AML-193 (cell line): ENCODE measurements at places on chromosomes 3 and 15.
A peak's percentile ranks its signal among the peaks of the same experiment; 100 is the strongest.

- no peak for DNase-seq
These were observed 29.8 kb upstream of the PRR23E start for GRCh38 chr3:127162947-127163645.

DNA sequence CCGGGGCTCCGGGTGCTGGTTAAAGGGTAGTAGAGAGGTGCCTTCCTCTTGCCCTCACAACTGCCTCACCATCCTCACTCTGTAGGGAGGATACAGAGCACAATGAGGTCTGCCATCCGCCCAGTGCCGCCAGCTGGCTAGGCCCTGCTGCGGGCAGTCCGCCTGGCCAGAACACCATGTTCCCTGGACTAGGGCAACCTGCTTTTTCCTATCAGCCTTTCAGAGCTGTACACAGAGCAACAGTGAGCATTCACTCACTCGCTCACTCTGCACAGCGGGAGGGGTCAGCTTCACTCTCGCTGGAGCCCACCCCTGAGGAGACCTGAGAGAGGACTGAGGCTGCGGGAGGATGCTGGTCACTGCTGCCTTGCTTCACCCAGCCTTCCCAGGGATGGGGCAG is 218.7 kb upstream of the CHRNA7 start:
- no peak for DNase-seq

GRCh38 chr3:11379824-11380701 is 107.9 kb downstream of the ATG7 start:
- DNase-seq, result no peak

DNA sequence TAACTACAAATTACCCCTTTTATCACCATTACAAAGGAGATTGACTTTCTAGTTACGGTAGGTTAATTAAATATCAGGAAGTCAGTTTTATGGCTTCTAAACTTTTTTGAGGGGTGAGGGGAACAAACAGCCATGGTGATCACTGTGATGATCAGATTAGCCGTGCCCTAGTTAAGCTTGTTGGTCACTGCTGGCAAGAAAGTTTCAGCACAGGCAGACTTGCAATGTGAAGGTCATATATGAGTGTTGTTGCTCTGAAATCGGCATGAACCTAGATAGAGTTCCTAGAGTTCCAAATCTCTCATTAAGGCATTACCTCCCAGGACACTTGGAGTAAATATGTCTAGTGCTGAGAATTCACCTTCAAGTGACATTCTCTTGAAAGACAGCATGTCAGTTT is 156.6 kb downstream of the GHSR start:
- no peak for DNase-seq

- no peak for DNase-seq
These were observed 114.8 kb downstream of the WDR72 start for GRCh38 chr15:53644660-53645059.

- DNase-seq, result no peak
These were observed 170.5 kb downstream of the SLCO3A1 start for GRCh38 chr15:92023965-92024364.

- DNase-seq, result no peak
These were observed 11.2 kb upstream of the SCAPER start for GRCh38 chr15:76916369-76916768.

DNA sequence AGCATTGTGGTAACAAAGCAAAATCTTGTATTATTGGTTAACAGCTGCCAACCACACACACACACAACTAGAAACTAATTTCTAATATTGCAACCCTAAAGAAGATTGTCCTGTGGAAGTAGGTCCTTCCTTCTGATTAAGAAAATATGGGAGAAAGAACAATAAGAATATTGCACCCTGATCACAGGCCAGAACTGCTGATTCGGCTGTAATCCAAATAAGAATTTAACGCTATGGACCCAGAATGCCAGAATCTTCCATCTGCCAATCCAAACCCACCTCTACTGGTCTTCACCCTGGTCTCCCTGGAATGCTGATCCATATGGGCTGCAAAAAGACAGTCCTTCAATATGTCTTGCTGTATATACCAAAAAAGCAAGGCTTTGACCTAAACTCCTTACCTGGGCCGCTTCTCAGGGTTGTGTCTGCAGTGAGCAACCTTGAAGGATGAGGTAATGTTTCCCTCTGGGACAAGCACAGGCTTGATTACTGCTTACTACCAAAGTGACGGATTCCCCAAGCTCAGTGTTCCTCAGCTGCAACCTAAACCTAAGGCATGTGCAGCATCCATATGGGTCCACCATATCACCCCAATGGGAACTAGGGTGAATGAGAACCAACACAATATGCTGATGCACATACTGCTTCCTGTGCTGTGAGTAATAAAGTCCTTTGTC is 8.0 kb downstream of the CCDC14 start:
- no peak for DNase-seq

- no peak for DNase-seq
These were observed 281.9 kb downstream of the OCA2 start for GRCh38 chr15:27817258-27817657.

DNA sequence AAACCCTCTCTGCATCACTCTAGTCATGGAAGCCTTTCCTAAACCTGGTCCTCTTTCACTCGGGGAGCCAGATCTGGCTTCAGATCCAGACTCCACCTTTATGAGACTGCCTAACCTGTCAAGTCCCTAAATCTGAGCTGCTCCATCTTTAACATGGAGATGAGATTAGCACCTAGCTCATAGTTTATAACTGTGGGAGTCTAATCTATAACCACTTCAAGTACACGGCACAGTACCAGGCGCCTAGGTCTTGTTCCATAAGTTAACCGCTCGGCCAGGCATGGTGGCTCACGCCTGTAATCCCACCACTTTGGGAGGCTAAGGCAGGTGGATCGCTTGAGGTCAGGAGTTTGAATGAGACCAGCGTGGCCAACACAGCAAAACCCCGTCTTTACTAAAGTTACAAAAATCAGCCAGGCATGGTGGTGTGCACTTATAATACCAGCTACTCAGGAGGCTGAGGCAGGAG is 30.3 kb downstream of the TPM1 start:
- no peak for DNase-seq

GRCh38 chr15:91942720-91943394 is 89.3 kb downstream of the SLCO3A1 start:
- DNase-seq, result peak; percentile 95

DNA sequence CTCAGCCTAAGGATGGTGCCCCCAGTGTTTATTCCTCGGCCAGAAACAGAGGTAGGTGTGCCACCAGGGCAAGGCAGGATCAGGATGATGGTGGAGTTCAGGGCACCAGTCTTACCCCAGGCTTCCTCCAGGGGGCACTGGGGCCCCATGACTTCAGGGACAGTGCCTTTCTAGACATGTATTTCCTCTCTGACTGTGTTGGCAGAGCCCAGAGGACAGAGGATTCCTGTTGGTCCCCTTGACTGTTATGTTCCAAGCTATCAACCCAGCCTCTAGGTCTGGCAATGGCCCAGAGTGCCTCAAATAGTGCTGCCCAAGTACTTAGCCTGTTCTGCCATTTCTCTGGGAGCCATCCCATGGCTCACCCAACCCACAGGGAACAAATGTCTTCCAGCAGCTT is 2.8 kb downstream of the HEMK1 start:
- peak; percentile 85 for DNase-seq

DNA sequence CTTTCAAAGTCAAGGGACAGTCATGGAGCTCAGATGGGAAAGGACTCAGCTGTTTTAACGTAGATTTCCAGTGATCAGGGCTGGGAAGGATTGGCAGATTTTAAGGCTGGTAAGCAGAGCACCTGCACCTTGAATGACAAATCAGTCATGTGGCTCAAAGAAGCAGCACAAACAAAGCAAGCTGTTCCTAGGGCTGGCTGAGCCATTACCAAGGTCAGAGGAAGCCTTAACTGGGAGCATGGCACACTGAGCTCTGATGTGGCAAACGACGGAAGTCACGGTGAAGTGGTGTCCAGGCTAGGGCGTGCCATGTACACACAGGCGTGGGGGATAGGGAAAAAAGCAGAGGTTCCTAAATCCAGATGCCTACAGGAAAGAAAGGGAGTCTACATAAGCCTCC is 84.6 kb upstream of the PFN2 start:
- DNase-seq, result no peak

- DNase-seq, result no peak
These were observed 3.6 kb upstream of the RBMS3 start for GRCh38 chr3:29277249-29277648.

- DNase-seq, result no peak
These were observed 62.3 kb downstream of the TMEM39A start for GRCh38 chr3:119401069-119401468.

- DNase-seq, result no peak
These were observed 56.5 kb downstream of the ACAD9 start for GRCh38 chr3:128935922-128936321.

DNA sequence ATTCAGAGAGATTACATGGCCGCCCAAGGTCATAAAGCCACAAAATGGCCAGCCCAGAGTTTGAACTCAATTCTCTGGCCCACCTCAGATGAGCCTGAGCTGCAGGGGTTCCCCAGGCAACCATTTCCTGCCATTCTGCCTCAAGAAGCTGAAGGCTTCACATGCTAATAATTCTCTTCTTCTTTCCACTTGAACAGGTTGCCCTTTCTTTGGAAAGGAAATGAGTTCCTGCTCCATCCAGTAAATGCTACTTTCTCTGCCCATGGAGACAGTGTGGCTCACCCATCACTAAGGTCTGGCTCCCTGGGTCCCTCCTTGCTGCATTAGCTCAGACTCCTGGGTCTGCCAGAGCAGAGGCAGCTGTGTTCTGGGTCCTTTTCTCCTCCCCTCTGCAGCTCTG is 48.2 kb downstream of the TRIM42 start:
- DNase-seq, result no peak

- no peak for DNase-seq
These were observed 10.7 kb upstream of the TRAK1 start for GRCh38 chr3:42080453-42080872.

DNA sequence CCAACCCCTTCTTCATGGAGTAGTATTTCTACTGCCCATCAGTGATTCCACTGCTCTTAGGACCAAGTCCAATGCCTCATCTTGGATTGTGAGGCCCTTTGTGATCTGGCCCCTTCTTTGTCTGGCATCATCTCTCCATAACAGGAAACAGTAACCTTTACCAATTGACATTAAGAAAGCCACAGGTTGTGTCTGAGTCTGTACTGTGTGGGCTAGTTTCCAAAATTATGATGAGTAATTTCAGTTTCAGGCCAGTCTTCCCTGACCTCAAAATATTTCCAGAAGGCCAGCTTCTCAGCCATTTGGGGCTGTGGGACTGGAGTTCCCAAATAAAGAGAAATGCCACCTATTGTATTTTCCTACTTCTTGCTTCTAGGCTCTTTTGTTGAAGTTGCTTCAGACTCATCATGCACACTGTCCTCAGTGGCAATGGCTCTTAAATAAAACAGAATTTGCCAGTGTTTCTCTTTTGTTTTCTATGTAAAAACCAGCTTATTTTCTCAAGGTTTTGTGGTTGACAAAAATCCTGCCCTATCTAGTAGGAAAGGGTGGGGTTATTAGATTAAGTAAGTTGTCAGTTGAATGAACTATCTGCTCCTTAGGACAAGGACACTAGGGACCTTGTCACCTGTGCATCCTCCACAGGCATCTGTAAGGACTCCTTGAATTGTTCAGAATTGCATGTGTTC is 47.0 kb upstream of the ACKR4 start:
- no peak for DNase-seq

GRCh38 chr3:27681249-27681748 is 40.8 kb downstream of the EOMES start:
- DNase-seq, result peak; percentile 93

- DNase-seq, result no peak
These were observed 66.7 kb downstream of the MEF2A start for GRCh38 chr15:99632521-99632920.

GRCh38 chr15:96125721-96126415 is 204.6 kb upstream of the NR2F2 start:
- no peak for DNase-seq
